Skeletal muscle cell (primary cell): ENCODE measurements at places on chromosomes 6 and 20.

DNA sequence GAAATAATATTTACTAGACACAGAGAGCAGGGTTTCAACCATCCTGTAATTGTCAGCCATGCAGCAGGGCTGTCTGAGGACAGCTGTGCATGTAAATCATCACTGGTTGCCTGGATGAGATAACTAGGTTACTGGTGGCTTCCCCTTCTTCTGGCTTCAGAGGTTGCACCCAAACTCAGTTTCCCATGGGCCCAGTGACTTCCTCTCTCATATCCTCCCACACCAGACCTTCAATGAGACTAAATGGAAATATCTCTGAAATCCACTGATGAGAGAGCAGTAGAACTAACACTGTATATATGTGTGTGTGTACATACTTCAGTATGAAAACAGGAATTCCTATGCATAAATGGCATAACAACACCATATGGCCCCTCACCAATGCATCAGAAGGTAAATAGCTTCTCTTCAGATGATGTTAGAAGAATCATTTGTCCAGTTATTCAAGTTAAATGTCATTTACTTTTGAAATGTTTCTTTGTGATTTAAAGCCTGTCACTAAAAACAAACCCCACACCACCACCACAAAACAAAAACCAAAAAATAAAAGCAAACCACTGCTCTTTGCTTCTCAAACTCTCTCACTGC is 51.0 kb upstream of the IL20RA start:
- DNase-seq = no peak

DNA sequence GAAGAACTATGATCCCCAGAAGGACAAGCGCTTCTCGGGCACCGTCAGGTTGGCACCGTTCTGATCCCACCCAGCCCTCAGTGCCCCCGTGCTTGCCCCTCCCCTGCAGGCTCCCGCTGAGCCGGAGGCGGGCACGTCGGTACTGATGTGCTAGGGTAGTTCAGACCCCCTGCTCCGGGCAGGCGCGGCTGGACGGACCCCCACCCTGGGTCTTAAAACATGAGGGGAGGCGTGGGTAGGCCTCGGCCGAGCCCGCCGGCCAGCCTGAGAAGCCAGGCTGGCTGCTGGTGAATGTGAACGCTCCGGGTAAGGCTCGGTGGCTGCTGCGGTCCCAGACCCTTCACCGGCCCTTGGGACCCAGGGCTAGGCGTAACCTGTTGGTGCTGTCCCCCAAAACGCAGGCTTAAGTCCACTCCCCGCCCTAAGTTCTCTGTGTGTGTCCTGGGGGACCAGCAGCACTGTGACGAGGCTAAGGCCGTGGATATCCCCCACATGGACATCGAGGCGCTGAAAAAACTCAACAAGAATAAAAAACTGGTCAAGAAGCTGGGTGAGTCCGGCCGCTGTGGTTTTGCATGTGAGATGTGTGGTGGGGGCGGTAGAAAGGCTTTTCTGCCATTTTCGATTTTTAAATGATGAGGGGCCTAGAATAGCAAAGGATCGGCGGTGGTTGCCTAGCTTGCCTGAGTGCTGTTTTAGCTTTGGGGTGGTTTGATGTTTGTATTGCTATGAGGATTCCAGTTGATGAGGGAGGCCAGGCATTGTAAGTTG is 964 bp downstream of the RPL10A start:
- no peak for DNase-seq

DNA sequence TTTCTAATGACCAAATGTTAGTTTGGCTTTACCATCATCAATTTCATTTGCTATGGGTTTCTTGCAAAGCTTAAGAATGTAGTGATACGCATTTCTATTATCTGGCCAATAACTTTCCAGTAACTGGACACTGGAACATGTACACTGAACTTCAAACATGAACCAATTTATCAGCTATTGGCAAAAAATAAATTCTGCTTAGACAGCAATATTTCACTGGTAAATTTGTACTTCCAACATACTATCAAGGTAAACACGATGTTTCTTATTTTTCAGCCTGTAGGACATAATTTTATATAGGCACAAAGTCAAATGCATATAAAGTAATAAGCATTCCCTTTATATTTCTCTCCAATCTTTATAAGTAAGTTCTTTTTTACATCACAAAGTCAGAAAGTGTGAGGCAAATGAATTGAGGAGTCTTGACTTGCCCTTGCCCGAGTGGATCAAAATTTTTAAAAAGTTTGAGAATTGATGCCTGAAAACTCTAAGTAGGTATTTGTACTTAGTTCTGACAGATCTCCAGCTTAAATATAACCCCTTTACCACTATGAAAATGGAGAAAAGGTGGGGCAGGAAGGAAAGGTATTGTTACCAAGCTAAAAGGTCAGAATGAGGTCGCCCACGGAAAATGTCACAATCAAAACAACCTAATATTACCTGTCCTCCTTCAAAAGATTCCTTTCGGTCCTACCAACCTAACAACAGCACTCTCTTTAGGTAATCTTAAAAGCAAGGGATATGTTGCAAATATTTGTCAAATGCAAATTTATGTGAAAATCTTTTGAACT is 41.3 kb downstream of the STK38 start:
- no peak for DNase-seq

- DNase-seq = no peak
These were observed 32.7 kb downstream of the TUBB2B start for GRCh38 chr6:3194535-3195419.

DNA sequence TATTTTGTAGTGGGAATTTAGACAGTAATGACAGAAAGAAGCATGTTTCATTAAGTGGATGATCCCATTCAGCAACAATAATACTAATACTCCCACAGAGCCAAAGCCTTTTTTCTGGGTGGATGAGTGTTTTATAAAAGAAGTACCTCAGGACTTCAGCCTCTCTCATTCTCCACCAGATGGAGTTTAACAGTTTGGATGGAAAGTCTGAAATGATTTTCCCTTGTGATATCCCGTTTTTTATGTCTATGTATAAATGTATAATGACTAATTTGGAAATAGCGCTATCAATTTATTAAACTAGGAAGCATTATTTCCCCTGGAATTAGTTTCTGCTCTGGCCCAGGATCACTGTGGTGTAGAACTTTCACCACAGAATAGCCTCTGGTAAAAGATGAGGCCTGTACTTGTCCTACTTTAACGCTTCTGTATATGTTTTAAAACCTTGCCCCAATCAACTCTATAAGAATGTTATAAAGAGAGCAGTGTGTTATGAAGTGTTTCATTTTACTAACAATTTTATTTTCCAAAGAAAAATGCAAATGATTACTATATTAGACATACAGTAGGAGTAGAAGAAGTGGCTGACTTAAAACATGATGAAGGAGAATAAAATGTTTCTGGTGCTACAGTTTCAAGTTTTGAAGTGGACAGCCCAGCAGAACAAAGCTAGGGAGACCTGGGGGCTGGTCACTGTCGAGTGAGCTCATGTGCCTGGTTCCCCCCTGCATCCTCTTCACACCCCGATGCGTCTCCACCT is 135.6 kb downstream of the HIVEP1 start:
- DNase-seq = no peak

- no peak for DNase-seq
These were observed 274.9 kb downstream of the SMOC2 start for GRCh38 chr6:168715643-168716481.

GRCh38 chr6:33700391-33701050 is 11.0 kb downstream of the UQCC2 start:
- DNase-seq = peak; percentile 23

DNA sequence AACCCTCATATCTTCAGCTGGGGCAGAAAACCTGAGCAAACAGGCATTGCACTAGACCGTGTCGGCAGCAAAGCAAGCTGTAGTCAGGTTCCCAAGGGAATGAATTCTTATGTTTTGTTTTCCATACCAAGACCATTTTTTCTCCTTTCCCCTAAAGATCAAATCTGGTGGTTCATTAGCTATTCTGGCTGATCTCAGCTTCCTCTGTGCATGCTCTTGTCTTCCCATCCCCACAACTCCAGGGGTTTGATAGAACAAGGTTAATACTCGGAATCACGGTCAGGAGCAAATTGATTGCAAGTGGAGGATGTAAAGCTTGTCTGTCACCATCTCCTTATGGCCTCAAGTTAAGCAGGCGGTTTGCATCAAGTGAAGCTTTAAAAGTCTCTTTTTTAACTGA is 778.8 kb downstream of the KIF16B start:
- peak; percentile 8 for DNase-seq

DNA sequence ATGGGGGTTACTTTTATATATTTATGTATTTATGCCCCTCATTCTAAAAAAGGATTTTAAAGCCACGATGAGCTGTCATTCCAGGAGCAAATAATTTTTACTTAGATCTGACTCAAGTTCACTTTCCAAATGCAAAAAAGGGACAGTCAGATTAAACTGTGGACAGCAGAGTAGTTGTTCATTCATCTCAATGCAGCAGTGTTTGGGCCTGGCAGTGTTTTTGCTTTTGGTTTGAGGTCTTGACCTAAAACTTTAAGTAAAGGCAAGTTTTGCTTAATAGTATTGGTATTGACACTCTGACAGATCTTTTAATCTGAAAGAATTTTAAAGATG is 13.9 kb downstream of the JARID2 start:
- no peak for DNase-seq
